Bronchial epithelial cell (primary cell): ENCODE measurements at places on chromosomes 2 and 18. TPM values are rescaled to one million over a fixed set of nuclear protein-coding genes. Genes with fewer than 3 reads are reported as not detected.
A peak's percentile ranks its signal among the peaks of the same experiment; 100 is the strongest.

DNA sequence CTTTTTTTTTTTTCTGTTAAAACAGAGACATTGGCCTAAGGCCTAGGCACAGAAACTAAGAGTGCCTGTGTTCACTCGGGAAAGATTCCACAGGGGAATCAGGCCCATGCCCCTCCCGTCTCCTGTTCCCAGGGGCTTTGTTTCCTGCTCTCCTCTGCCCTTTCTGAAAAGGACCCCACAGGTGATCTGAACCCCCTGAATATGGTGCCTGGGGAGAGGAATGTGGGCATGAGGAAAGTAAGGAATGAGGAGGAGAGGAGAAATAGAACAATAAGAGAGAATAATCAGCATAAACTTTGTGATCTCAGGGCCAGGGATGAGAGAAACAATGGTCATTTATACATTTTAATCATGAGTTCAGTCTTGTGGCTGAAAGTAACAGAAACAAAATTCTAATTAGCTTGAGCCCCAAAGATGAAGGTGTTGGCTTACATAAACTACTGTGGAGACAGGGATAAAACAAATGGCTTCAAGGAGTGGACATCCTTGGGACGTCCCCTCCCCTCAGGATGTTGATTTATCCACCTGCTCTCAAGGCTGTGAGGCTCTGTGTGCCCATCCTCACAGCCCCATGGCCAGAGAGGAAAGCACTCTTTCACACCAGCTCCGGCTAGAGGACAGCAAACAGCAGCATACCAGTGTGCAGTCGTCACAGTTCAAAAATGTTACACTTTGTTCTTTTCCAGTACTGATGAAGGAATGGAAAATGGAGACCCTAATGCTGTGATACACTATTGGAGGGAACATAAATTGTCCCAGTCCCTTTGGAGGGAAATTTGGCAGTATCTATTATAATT lies 46.4 kb upstream of the MRPL33 start:
- no peak for DNase-seq

GRCh38 chr2:119112230-119112629 lies 46.3 kb downstream of the C1QL2 start:
- DNase-seq = no peak

DNA sequence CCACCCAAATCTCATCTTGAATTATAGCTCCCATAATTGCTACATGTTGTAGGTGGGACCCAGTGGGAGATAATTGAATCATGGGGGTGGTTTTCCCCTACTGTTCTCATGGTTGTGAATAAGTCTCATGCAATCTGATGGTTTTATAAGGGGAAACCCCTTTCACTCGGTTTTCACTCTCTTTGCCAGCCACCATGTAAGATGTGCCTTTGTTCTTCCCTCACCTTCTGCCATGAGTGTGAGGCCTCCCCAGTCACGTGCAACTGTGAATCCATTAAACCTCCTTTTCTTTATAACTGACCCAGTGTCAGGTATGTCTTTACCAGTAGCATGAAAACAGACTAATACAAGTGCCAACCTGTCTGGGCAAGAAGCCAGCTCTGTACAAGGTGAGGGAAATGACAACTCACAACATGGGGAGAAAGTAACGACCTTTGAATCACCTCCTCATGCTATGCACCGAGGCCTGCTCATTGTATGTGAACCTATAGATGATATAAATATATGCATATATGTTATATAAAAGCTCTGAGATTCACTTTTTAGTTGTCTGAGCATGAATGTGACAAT lies 162.2 kb downstream of the ALPK2 start:
- DNase-seq = peak; percentile 94

GRCh38 chr2:47867205-47867604 lies 39.1 kb downstream of the FBXO11 start:
- DNase-seq = peak; percentile 83

DNA sequence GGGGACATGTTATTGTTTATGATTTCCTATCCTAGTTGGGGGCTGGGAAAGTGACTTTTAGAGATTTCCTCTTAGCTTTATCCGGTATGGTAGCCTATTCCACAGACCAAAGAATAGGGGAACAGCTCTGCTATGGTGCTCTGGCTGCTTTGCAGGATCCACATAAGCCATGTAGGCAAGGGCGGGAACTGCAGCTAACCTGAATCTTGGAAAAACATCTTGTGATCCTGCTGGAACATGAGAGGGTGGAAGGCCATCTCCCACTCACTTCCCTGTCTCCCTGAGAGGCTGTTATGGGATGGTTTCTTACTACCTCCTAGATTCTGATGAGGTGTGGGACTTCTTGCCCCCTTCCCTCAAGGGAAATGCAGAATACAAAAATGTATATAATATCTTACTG lies 2.0 kb upstream of the DARS1 start:
- DNase-seq = no peak

- no peak for DNase-seq
Observed at GRCh38 chr18:62460851-62461300, 61.9 kb upstream of the ZCCHC2 start.

GRCh38 chr2:143296089-143296488 lies 166.9 kb downstream of the ARHGAP15 start:
- DNase-seq = no peak

The INPP5D gene
- total RNA-seq = 24.1 and 26.6 TPM in 2 replicates

DNA sequence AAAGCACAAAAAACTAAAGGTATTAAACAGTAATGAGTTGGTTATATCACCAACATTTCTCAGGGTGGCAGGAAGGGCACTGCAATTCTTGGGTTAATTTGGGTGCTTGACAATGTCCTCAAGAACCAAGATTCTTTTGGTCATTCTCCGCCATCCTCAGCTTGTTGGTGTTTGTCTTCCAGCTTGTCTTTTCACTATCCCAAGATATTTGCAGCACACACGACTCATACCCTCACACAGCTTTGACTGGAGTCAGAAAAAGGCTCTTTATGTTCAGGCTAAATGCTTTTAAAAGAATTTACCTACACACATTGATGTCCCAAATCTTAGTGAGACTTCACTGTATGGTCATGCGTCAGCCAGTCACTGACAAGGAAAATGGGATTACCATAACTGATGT lies 12.5 kb downstream of the GREB1L start:
- DNase-seq = no peak

The PLGLB2 gene
- 1.3 TPM in 1 of 2 replicates, not detected in the other for total RNA-seq

- DNase-seq = no peak
Observed at GRCh38 chr2:222088561-222088960, 210.2 kb downstream of the PAX3 start.

DNA sequence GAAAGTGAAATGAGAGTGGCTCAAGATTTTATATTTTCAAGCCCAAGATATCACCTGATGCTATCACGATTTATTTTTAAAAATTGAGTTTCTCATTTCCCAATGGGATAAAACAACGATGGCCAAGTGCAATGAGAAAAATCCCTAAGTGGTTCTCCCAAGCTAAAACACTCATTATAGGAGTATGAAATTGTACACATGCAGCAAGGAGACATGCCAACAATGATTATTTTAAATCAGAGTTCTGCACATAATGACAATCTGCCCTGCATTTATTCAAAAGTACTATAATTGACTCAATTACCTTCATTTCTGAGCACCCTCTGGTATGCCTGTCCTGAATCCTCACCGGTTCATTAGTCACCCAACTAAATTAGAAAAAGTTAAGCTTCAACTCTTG lies 12.7 kb downstream of the CYTIP start:
- DNase-seq = no peak

- DNase-seq = no peak
Observed at GRCh38 chr2:152546230-152546837, 170.9 kb downstream of the PRPF40A start.

The TSGA10 gene
- 3.4 and 8.4 TPM in 2 replicates for total RNA-seq

GRCh38 chr18:28837100-28837499 lies 660.2 kb upstream of the CDH2 start:
- DNase-seq = peak; percentile 64

- DNase-seq = no peak
Observed at GRCh38 chr2:113391073-113391472, 46.4 kb upstream of the ZNG1B start.

- DNase-seq = peak; percentile 31
Observed at GRCh38 chr2:88554189-88554588, 73.1 kb downstream of the EIF2AK3 start.

- no peak for DNase-seq
Observed at GRCh38 chr2:68992933-68993332, 18.5 kb downstream of the GKN1 start.

The SH3RF3 gene
- under 0.01 and 0.51 TPM in 2 replicates for total RNA-seq

GRCh38 chr18:35770376-35771014 lies 189.0 kb downstream of the GALNT1 start:
- DNase-seq = peak; percentile 65

- DNase-seq = no peak
Observed at GRCh38 chr2:186757009-186757408, 63.1 kb downstream of the FAM171B start.

The ST8SIA5 gene
- 0.13 TPM in 1 of 2 replicates, not detected in the other for total RNA-seq

DNA sequence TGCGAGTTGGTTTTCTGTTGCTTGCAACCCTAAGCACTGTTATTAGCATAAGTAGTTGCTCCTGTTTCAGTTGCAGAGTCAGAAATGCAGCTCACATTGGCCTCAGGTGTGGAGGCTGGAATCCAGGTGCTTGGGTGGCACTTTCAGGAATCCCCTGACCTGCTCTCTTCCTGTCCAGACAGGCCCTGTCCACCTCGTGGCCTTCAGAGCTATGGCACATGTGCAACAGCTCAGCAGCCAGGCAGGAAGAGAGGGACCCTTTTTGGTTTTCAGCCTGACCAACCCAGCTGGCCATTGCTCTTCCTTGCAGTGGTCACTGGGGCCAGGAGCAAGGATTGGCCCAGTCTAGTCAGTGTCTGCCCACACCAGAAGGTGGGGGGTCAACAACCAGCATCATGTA lies 12.7 kb downstream of the ACOXL start:
- peak; percentile 17 for DNase-seq

DNA sequence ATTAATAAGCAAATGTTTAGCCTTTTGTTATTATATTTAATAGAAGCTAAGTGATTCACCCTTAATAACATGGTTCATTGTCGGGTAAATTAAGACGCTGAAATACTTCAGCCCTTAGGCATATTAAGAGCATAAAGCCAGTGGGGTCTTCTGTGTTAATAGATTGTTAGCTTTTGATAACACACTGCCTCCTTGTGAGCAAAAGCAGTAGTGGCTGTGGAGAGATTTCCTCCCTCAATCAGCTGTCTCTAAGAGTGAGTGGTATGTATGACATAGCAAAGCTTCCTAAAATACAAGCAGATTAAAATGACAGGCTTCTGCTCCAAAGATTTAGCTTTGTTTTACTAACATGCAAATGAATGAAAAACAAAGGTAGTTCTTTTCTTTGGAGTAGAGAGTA lies 143.7 kb upstream of the SYT4 start:
- DNase-seq = no peak

- peak; percentile 20 for DNase-seq
Observed at GRCh38 chr2:154207288-154208047, 335.7 kb downstream of the GALNT13 start.

DNA sequence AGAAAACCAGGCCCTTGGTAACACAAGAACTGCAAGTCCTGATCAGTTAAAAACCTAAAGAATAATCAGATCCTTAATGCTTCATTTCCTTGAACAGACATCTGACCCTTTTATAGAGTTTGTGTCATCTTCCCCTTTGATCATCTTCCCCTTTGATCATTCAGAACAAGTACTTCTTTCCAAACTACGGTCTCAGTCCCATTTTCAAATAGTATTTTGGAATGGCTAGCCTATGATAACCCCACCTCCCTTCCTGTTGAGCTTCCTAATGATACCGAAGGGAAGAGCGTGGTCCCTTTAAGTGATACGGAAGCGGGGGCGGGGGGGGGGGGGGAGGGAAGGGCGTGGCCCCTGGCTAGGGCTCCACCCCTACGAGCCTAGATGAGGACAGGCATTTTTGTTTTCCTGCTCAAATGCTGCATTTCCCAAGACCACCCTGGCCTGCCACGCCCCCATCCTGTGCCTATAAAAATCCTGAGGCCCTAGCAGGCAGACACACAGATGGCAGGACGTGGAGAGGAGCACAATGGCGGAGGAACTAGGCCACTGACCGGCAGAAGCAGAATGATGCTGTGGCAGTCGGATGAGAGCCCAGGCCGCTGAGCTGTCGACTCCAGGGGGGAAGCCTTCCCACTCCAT lies 24.1 kb upstream of the CHRNA1 start:
- DNase-seq = no peak

- no peak for DNase-seq
Observed at GRCh38 chr2:115171751-115172150, 729.3 kb downstream of the DPP10 start.

DNA sequence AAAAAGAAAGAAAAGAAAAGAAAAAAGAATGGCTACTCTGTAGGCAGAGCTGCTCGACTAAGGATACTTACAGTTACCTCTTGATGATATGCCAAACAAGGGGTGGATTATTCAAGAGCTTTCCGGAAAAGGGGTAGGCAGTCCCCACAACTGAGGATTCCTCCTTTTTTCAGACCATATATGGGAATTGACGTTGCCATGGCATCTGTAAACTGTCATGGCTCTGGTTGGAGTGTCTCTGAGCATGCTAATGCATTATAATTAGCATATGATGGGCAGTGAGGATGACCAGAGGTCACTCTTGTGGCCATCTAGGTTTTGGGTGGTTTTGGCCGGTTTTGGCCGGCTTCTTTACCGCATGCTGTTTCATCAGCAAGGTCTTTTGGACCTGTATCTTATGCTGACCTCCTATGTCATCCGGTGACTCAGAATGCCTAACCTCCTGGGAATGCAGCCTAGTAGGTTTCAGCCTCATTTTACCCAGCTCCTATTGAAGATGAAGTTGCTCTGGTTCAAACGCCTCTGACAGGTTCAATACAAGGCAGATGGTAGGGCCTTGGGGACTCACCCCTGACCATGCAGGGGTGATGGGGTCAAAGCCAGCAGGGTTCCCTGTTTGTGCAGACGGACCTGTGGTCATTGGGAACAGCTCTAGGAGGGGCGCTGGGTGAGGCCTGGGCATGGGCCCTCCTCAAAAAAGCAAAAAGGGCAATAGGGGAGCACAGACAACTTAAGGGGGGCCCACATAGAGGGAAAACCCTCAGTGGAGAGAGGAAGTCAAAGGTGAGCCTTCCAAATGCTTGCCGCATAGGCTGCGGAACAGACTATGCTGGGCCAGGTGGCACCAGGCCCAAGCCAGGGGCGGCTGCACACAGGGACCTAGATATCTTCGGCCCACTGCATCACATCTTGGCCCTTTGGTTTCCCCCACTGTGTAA lies 251.2 kb upstream of the RAB6C start:
- peak; percentile 64 for DNase-seq

DNA sequence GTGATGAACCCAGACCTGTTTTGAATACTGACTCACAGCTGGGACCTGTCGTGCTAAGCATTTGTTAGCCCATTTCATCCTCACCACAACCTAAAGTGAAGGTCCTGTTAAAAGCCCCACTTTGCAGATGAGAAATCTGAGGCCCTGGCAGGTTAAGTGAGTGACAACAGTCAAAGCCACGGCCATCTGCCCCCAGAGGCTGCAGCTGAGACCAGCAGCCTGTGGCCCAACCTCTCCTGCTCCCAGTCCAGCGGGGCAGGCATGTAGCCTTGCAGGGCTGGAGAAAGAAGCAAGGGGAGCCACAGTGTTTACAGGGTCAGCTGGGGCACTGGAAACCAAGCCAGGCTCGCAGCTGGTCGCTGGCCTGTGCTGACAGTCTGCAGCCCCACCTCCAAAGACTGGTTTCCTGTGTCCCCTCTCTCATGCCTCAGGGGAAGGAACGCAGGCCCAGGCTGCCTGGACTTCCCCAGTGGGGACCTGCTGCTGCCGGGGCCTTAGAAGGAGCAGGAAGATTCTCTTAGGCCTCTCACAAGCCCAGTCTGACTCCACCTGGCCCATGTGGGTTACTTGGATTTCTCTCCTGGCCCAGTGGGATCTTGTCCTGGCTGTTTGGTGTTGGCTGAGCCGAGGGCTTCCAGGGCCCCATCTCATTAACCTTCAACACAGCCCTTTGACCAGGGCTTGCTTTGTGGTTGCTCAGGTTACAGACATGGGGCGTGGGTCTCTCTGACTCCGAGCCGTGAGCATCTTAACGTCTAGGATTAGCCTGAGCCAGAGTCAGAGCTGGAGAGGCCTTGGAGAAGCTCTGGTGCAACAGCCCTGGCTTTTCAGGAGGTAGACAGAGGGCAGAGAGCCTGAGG lies 1.7 kb downstream of the INPP5D start:
- no peak for DNase-seq
